ENCODE measurements at places on chromosomes 3 and 15.

DNA sequence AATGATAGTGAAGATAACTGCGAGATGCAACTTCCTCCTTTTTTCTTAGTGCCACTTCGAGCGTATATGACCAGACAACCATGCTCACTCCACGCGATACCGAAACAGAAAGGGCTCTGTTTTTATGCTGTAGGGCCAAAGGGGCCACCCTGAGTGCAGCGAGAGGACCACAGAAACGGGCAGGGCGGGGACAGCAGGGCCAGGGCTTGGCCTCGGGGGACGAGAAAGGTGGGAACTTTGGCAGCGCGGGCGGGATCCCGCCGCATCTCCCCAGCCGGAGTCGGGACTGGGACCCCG lies 483 bp downstream of the VPS13C start:
- peak; percentile 59 for DNase-seq

DNA sequence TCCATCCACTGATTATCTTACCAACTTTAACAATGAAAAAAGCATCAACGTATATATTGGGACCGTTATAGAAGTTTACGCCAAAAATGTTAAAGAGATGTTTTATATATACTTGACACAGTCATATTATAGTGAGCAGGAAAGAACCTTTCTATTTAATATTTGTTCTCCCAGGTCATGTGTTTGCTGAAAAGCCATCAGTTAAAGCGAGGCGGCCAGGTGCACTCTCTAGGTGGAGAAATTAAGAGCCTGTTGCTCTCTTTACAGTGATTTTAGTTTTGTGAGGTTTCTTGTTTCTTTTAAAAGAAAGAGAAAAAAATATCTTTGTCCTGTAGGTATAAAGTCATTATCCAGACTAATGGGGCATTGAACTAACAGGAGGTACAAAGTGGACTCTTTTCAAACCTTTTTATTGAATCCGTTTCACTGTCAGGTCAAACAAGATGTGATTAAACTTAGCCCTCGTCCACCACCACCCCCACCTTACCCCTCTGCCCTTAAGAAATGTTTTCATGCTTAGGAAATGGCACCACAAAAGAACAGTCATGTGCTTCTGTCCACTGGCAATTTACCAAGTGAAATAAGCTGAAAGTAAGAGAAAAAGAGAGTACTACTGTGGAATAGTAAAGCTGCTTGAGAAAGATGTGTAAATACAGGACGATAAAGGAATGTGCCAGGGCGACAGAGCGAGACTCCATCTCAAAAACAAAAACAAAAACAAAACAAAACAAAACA lies 279.9 kb downstream of the PTPRG start:
- DNase-seq, result no peak

DNA sequence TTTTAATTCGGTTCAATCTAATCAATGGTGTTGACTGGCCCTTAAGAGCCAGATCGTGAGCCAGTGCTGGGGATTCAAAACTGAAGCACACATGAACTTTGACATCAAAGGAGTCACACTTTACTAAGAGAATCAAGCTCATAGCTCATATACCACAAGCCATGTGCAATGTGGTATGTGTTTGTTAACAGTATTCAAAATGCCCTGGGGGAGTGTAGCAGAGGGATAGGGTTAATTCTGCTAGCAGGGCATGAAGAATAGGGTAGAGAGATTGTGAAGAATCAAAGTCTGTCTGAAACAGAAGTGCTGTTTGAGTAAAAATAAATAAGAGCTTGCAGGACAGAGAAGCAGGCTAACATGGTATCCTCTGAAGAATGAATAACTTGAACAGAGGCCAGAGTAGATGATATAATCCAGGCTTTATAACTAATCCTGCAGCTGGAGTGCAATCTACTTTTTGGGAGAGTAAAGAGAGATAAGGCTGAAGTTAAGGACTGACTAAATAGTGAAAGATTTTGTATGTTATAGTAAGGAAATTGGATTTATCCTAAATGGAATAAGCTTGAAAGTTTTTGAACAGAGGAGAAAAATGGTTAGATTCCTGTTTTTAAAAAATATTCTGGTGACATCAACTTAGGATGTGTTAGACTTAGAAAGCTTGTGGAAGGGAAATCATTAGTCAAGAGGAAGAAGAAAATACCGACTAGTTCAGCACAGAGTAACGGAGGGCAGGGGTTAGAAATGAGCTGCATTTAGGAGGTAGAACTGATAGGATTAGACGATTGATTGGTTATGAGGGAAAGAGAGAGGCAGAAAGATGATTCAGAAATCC lies 292.0 kb downstream of the NFKBIZ start:
- DNase-seq, result no peak

DNA sequence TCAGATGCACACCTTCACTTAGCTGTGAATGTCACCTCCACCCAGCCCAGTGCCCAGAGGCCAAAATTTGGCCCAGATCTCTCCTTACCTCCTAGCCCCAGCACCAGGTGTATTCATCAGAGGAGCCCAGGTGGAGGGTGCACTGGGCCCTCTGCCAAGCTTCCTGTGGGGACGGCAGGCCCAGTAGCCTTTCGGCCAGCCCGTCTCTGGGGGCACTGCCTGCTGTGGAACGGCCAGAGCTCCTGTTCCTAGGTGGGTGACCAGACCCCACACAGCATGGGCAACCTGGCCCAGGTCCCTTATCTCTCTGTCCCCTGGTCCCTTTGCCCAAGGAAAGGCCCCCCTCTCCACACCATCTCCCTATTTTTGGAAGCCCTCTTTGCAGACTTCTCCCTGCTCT lies 67.8 kb downstream of the AAGAB start:
- no peak for DNase-seq

DNA sequence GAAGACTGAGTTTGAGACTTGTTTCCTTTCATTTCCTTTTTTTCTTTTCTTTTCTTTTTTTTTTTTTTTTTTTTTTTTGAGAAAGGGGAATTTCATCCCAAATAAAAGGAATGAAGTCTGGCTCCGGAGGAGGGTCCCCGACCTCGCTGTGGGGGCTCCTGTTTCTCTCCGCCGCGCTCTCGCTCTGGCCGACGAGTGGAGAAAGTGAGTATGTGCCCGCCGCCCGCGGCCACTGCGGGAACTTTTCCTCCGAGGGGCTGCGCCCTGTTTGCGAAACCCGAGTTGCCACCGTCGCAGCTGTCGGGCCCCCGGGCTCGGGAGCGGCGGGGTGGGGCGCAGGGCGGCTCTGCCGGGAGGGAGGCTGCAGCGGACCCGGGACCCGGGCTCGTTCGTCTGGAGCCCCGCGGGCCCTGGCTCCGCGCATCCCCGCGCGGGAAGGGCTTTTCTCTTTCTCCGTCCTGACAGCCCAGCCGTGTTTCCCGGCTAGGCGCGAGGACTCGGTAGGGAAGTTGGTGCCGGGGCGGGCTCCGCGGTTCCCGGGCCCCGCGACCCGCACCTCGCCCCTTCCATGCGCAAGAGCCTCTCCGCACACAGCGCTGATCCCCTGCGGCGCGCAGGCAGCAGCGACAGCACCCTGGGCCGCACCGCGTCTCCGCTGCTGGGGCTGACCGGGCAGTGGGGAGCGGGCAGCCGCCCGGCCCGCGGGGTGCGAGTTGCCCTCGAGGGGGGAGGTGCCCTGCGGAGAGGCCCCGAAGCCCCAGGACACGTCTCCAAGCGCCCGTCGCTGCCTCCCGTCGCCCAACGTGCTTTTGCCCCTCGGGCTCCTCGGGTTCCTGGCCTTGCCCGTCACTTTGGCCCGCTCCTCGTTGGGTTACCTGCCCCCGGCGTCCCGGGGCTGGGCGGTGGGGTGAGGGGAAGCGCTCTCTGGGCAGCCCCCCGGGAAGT lies 1.4 kb downstream of the IGF1R start:
- peak; percentile 42 for DNase-seq

DNA sequence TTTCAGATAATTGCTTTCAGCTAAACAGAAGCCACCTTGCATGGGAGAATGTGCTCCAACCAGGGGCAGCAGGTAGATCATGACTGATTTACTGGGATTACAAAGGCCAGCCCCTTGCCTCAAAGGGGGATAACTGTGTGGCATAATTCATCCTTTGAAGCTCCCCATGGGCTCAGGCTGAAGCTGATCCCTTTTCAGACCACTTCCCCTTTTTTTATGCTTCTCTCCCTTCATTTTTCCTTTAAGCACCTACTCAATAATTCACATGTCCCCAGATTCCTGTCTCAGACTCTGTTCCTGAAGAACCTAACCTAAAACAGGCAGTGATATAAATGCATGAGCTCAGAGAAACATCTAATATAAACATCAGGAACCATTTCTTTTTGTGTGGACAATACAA lies 8.2 kb upstream of the MYRIP start:
- no peak for DNase-seq

DNA sequence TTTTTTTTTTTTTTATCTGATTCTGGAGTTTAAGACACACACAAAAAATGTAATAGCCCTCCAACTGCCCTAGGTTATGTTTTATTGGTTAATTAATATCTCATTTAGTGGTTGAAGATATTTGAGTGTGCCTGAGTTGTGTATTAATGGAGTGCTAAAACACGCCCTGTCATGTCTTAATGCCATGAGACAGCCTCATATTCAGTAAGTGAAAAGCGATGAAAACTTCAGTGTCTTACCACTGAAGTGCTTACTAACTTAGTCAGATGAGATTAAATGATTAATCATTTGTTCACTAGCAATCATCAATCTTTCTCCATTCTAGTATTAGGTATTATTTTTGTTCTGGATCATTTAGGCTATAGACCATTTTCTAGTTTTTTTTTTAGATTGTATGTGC lies 544.7 kb upstream of the ROBO2 start:
- no peak for DNase-seq

- DNase-seq, result no peak
These were observed 236.4 kb downstream of the KLF13 start for GRCh38 chr15:31563001-31563400.

DNA sequence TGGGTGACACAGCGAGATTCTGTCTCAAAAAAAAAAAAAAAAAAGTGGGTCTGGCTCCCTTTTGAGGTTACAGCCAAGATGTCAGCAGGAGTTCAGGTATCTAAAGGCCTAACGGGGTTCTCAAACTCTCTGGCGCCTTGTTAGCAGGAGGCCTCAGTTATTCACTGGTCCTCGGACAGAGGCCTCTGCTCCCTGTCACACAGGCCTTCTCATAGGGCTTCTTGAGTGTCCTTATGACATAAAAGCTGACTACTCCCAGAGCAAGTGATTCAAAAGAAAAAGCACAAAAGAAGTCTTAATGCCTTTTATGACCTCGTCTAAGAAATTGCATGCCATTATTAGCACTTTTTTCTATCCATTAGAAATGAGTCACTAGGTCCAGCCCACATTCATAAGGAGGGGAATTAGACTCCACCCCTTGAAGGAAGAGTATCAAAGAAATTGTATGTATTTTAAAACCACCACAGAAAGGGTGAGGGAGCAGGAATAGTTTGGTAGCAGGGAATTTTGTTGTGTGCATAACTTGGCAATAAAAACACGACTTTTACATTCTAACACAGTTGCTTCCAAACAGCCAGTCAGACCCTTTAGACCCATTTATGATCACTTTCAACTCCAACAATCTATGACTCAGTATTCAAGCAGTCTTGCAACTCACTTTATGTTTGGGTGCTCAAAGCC lies 90.3 kb downstream of the MEX3B start:
- DNase-seq, result no peak
